IgD-negative memory B cell (primary cell): ENCODE measurements at places on chromosomes 7 and 10. TPM values are rescaled to one million over a fixed set of nuclear protein-coding genes. Genes with fewer than 3 reads are reported as not detected.

The SH3PXD2A gene
- polyA plus RNA-seq = 1.2 TPM

The LIPK gene
- not detected for polyA plus RNA-seq

The DLX6 gene
- not detected for polyA plus RNA-seq

The KLF14 gene
- polyA plus RNA-seq = 0.11 TPM

The KIAA1549 gene
- not detected for polyA plus RNA-seq

The H2BK1 gene
- polyA plus RNA-seq = not detected

The GSTO2 gene
- polyA plus RNA-seq = 0.90 TPM

The AFAP1L2 gene
- 3.0 TPM for polyA plus RNA-seq

The GARIN1A gene
- 0.10 TPM for polyA plus RNA-seq

The TMEM139 gene
- polyA plus RNA-seq = not detected

The ALOX5 gene
- polyA plus RNA-seq = 193 TPM

The NRP1 gene
- polyA plus RNA-seq = not detected

The MNX1 gene
- polyA plus RNA-seq = not detected

The LIPJ gene
- polyA plus RNA-seq = not detected

The ITPRID1 gene
- not detected for polyA plus RNA-seq

The NUTM2E gene
- polyA plus RNA-seq = not detected

The TEX36 gene
- not detected for polyA plus RNA-seq

The PDIA4 gene
- 94.4 TPM for polyA plus RNA-seq

The ACHE gene
- not detected for polyA plus RNA-seq

The AHR gene
- polyA plus RNA-seq = 5.8 TPM

The EPO gene
- polyA plus RNA-seq = not detected

The NFKB2 gene
- polyA plus RNA-seq = 42.8 TPM

The C10orf105 gene
- polyA plus RNA-seq = not detected

The GRB10 gene
- 0.11 TPM for polyA plus RNA-seq

The STEAP1B gene
- polyA plus RNA-seq = 3.4 TPM

The LEP gene
- polyA plus RNA-seq = not detected

The GPC2 gene
- 0.23 TPM for polyA plus RNA-seq

The RARRES2 gene
- not detected for polyA plus RNA-seq

The AMPH gene
- polyA plus RNA-seq = not detected

The ST8SIA6 gene
- not detected for polyA plus RNA-seq

The CISD1 gene
- polyA plus RNA-seq = 53.0 TPM

The ZNF138 gene
- 16.0 TPM for polyA plus RNA-seq

The TMEM72 gene
- not detected for polyA plus RNA-seq

The SLC13A1 gene
- polyA plus RNA-seq = not detected

The ATRNL1 gene
- polyA plus RNA-seq = 2.5 TPM

The CCDC146 gene
- polyA plus RNA-seq = 1.0 TPM

The MYL10 gene
- not detected for polyA plus RNA-seq

The GLI3 gene
- not detected for polyA plus RNA-seq

The TMEM236 gene
- polyA plus RNA-seq = not detected

The FAS gene
- 11.1 TPM for polyA plus RNA-seq

The PAOX gene
- 55.4 TPM for polyA plus RNA-seq

The GSDME gene
- 4.6 TPM for polyA plus RNA-seq
